ENCODE measurements at places on chromosomes 5 and 9. TPM values are rescaled to one million over a fixed set of nuclear protein-coding genes. Genes with fewer than 3 reads are reported as not detected.

ALDH1A1 gene
- total RNA-seq, result not detected

- no peak overlapping the region for H3K27ac ChIP-seq
- no peak overlapping the region for H3K4me3 ChIP-seq
- H3K36me3 ChIP-seq, result no peaks in the 10 kb centered on the region
- peaks cover 9% of the 10 kb centered on the region for H3K4me1 ChIP-seq
- peaks cover 8% of the 10 kb centered on the region for H3K27me3 ChIP-seq
- DNase-seq, result no peak
These were observed 87.3 kb upstream of the PRLR start for GRCh38 chr5:35317586-35317985.

- no peak overlapping the region for H3K27ac ChIP-seq
- DNase-seq, result peak; percentile 15
- H3K27me3 ChIP-seq, result peaks cover 24% of the 10 kb centered on the region
- no peaks in the 10 kb centered on the region for H3K4me1 ChIP-seq
- H3K36me3 ChIP-seq, result no peaks in the 10 kb centered on the region
These were observed 155.8 kb upstream of the SMIM23 start for GRCh38 chr5:171629628-171630349.

- peaks cover 2% of the 10 kb centered on the region for H3K4me1 ChIP-seq
- peak; percentile 30 for DNase-seq
- no peak overlapping the region for H3K27ac ChIP-seq
- no peak overlapping the region for H3K4me3 ChIP-seq
- peaks cover 47% of the 10 kb centered on the region for H3K27me3 ChIP-seq
- peaks cover 6% of the 10 kb centered on the region for H3K36me3 ChIP-seq
These were observed 66.8 kb downstream of the TSPAN17 start for GRCh38 chr5:176714067-176714466.

GRCh38 chr5:129001841-129002526 lies 36.7 kb downstream of the SLC27A6 start:
- DNase-seq, result no peak
- no peaks in the 10 kb centered on the region for H3K36me3 ChIP-seq
- H3K27me3 ChIP-seq, result no peaks in the 10 kb centered on the region
- no peak overlapping the region for H3K4me3 ChIP-seq
- no peak overlapping the region for H3K27ac ChIP-seq
